Activated CD4-positive, alpha-beta T cell treated with anti-CD3 and anti-CD28 coated beads, Interleukin-2, amount 50 U/mL, for 24 hours (primary cell): ENCODE measurements at places on chromosomes 3 and 15.

DNA sequence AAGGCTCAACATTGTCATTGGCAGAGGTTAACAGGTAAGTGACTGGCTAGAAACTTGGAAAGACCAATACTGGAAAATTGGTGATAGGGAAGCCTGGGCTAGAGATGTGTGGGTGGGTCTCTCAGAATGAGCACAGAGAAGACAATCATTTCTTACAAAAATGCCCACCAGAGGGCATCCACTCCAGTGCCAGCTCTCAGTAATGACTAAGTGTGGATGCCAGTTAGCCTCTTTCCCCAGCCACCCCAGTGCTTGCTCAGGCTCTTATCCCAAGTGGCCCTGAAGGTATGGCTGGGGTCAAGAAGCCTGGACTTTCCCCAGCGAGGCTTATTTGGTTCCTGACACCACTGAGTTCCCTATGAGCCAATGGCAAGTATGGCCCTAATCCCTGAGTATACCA is 115.9 kb upstream of the ST8SIA2 start:
- DNase-seq: no peak

GRCh38 chr3:185764163-185764979 is 60.5 kb downstream of the IGF2BP2 start:
- no peak for DNase-seq

GRCh38 chr15:91865486-91865885 is 12.0 kb downstream of the SLCO3A1 start:
- DNase-seq: no peak

GRCh38 chr3:134880431-134880830 is 85.4 kb downstream of the EPHB1 start:
- DNase-seq: no peak

DNA sequence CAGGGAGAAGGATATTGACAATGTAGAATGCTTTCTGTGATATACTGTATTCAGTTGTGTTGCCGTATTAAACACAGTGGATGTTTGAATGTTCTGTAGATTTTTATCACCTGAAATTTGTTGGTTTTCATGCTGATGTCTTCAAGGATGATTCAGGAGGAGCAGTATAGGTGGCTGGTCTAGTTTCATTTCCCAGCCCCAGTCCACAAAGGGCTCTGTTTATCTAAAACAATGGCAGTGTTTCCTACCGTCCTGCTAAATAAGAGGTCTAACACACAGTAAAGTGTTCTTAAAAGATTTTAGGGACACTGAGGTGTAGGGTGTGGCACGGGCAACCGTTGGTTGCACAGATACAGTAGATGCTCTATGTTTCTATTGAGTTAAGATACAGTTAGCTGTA is 26.0 kb downstream of the NEO1 start:
- DNase-seq: no peak

- DNase-seq: no peak
These were observed 293.0 kb upstream of the ATP11B start for GRCh38 chr3:182500289-182500688.

DNA sequence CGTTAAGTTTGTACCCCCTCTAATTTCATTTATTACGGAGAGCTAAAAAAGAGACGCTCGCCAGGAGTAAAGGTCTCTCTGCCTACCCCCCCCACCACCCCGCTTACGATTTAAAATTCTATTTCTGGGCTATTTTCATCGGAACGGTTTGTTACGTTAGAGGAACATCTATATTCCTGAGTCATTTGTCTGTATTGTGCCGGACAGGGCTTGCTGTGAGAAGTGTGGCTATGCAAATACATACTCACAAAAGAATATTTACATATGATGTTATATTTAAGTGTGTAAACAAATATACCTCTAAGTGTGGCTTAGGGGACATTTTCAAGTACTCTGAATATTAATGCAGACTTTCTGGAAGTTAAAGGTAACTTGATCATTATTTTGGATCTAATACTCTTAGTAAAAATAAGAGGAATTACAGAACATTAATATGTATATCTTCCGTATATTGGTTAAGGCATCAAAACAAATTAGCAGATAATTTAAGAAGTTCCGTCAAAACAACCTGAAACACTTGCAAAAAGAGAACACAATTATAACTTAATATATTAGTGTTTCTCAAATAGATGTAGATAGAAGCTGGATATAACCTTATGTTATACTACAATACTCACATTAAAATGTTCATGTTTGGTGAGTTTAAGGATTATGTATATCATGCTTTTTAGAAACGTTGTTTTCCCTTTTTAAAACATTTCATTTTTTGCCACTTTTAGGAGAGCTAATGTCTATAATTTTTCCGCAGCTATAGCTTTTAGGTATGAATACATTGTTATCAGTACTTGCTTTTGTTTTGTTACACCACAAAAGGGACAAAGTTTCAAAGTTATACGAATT is 1.6 kb upstream of the SHOX2 start:
- no peak for DNase-seq

GRCh38 chr3:8529738-8530525 is 28.3 kb downstream of the LMCD1 start:
- DNase-seq: no peak

- DNase-seq: no peak
These were observed 1109.6 kb upstream of the CADM2 start for GRCh38 chr3:83849106-83849730.

DNA sequence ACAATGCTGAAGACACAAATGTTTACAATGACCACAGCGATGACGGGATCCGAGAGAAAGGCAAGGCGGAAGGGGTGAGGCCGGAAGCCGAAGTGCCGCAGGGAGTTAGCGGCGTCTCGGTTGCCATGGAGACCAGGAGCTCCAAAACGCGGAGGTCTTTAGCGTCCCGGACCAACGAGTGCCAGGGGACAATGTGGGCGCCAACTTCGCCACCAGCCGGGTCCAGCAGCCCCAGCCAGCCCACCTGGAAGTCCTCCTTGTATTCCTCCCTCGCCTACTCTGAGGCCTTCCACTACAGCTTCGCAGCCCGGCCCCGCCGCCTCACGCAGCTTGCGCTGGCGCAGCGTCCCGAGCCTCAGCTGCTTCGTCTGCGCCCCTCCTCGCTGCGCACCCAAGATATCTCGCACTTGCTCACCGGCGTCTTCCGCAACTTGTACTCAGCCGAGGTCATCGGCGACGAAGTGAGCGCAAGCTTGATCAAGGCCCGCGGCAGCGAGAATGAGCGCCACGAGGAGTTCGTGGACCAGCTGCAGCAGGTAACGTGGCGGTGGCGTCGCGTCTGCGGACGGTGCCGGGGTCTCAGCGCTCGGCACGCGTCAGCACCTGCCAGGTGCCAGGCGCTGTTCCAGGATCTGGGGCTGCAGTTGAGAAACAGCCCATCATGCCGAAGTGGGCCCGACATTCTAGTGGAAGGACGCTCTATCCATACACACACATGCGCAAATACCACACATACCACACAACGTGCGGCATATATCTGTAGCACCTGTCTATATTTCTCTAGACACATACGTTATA is at the start of gene DLEC1:
TSS of gene DLEC1 (plus strand) at position 108 of the 798 bp plus-strand sequence. CDS start at position 126, 18 bp downstream.
- DNase-seq: peak; percentile 62
